ENCODE measurements at places on chromosomes 3 and 15. TPM values are rescaled to one million over a fixed set of nuclear protein-coding genes. Genes with fewer than 3 reads are reported as not detected.

DNA sequence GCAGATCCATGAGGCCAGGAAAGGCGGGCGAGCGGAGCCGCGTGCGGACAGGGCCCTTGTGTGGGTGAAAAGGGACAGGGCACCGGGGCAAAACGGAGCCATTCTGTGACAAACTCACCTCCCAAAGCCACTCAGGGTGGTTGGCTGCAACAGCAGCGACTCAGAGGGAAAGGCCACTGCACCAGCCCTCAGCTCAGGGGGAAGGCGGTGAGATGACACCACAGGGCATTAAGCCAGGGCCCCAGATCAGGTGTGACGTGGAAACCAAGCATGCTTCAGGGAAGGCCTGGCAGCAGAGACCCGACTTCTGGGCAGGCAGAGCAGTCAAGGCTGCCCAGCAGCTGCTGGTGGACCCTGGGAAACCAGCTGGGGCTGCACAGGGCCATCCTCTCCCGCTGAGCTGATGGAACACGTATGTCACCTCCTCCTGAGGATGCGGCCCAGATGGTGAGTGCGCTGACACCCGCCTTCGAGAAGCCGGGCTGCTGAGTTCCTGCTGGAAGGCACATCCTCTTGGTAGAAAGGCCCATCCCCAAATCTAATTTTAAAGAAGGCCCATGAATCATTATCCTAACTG, 82.3 kb downstream of the CHSY1 start:
- H3K36me3 ChIP-seq = no peaks in the 10 kb centered on the region
- H3K27ac ChIP-seq = no peak overlapping the region
- no peak overlapping the region for H3K4me3 ChIP-seq

Gene CYP11A1
- total RNA-seq = not detected

Gene GOLGA8G
- total RNA-seq = not detected

Gene LRRC15
- under 0.01 TPM for total RNA-seq

GRCh38 chr3:5122741-5123706, 932 bp downstream of the ARL8B start:
- H3K27ac ChIP-seq = peak overlapping the region; percentile 91
- peak; percentile 68 for DNase-seq
- peak overlapping the region; percentile 94 for H3K4me3 ChIP-seq
- H3K36me3 ChIP-seq = no peaks in the 10 kb centered on the region
- no peaks in the 10 kb centered on the region for H3K27me3 ChIP-seq

GRCh38 chr3:184559336-184559735, 2.2 kb upstream of the EPHB3 start:
- no peak for DNase-seq
- no peaks in the 10 kb centered on the region for H3K27me3 ChIP-seq
- H3K27ac ChIP-seq = no peak overlapping the region

GRCh38 chr3:139468399-139468798, 7.9 kb downstream of the RBP2 start:
- no peaks in the 10 kb centered on the region for H3K4me1 ChIP-seq
- no peak overlapping the region for H3K27ac ChIP-seq
- no peaks in the 10 kb centered on the region for H3K36me3 ChIP-seq

- H3K36me3 ChIP-seq = no peaks in the 10 kb centered on the region
- peak overlapping the region; percentile 98 for H3K27ac ChIP-seq
- H3K4me1 ChIP-seq = peaks cover 15% of the 10 kb centered on the region
- DNase-seq = peak; percentile 90
These were observed 1.4 kb downstream of the FYTTD1 start for GRCh38 chr3:197750858-197751737.

GRCh38 chr3:53254509-53255422, 1.1 kb downstream of the TKT start:
- peak overlapping the region; percentile 86 for H3K4me3 ChIP-seq
- H3K4me1 ChIP-seq = no peaks in the 10 kb centered on the region
- H3K27ac ChIP-seq = peak overlapping the region; percentile 94
- H3K36me3 ChIP-seq = no peaks in the 10 kb centered on the region

Gene RASGRP1
- 0.33 TPM for total RNA-seq

DNA sequence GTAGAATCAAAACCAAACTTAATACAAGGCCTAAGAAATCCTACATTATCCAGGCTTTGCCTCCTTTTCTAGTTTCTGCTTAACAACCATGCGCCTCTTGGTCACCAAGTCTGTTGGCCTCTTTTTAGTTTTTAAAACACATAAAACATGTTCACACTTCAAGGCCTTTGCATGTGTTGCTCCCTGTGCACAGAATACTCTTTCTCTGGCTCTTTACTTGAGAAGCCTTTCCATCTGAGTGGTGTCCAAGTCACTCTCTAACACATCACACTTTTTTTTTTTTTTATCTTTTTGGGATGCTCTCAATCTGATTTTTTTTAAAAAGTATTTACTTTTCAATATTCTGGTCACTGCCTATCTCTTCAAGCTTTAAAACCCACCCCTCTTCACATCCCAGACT, 14.9 kb downstream of the GAP43 start:
- H3K27ac ChIP-seq = no peak overlapping the region
- H3K27me3 ChIP-seq = no peaks in the 10 kb centered on the region
- no peak for DNase-seq
- no peaks in the 10 kb centered on the region for H3K4me1 ChIP-seq
- no peak overlapping the region for H3K4me3 ChIP-seq
- H3K36me3 ChIP-seq = no peaks in the 10 kb centered on the region

Gene ROPN1
- total RNA-seq = not detected

Measured in sigmoid colon (tissue), 7 donors.